ENCODE measurements at places on chromosomes 13 and 19. TPM values are rescaled to one million over a fixed set of nuclear protein-coding genes. Genes with fewer than 3 reads are reported as not detected.

The PABPC3 gene
- total RNA-seq = not detected

The DMKN gene
- 40.7 TPM for total RNA-seq

The MATK gene
- 29.3 TPM for total RNA-seq

The HAUS8 gene
- 6.0 TPM for total RNA-seq

The LATS2 gene
- 30.0 TPM for total RNA-seq

The RNF17 gene
- 0.32 TPM for total RNA-seq

The MIA gene
- not detected for total RNA-seq

The SETDB2 gene
- total RNA-seq = 6.4 TPM

The P2RY11 gene
- 5.6 TPM for total RNA-seq

The TGFBR3L gene
- not detected for total RNA-seq

The ZSCAN22 gene
- total RNA-seq = 3.5 TPM

The NXNL1 gene
- not detected for total RNA-seq

The COL4A1 gene
- 923 TPM for total RNA-seq

The KCNN1 gene
- total RNA-seq = 0.88 TPM

The NCCRP1 gene
- not detected for total RNA-seq

The GPR180 gene
- 5.3 TPM for total RNA-seq

The CLEC4M gene
- 0.56 TPM for total RNA-seq

The RXFP2 gene
- not detected for total RNA-seq

The NALCN gene
- 0.32 TPM for total RNA-seq

The METTL21C gene
- not detected for total RNA-seq

The TUBA3C gene
- not detected for total RNA-seq

The FFAR2 gene
- 4.4 TPM for total RNA-seq

The ELSPBP1 gene
- total RNA-seq = not detected

The SHISA2 gene
- 1.4 TPM for total RNA-seq

The APOC1 gene
- 121 TPM for total RNA-seq

The ZNF486 gene
- total RNA-seq = 6.1 TPM

The DCT gene
- total RNA-seq = not detected

The FFAR3 gene
- 2.9 TPM for total RNA-seq

The URAD gene
- total RNA-seq = not detected

The SCEL gene
- 5.5 TPM for total RNA-seq

The FSD1 gene
- not detected for total RNA-seq

The CEACAM8 gene
- total RNA-seq = not detected

The NEK5 gene
- 0.32 TPM for total RNA-seq

The DHDH gene
- not detected for total RNA-seq

The ACER1 gene
- total RNA-seq = not detected

The LIM2 gene
- total RNA-seq = not detected

The KLK5 gene
- 12.2 TPM for total RNA-seq

The TEKTIP1 gene
- total RNA-seq = not detected

The CPAMD8 gene
- total RNA-seq = 39.6 TPM

The ZNF490 gene
- 4.4 TPM for total RNA-seq

The KCTD12 gene
- 214 TPM for total RNA-seq

The ZNF497 gene
- 1.3 TPM for total RNA-seq

The ZNF534 gene
- total RNA-seq = not detected

The TRAPPC2B gene
- 18.3 TPM for total RNA-seq

The IL4I1 gene
- total RNA-seq = 0.56 TPM

The C5AR2 gene
- total RNA-seq = 10.4 TPM

The SIGLEC5 gene
- not detected for total RNA-seq

The MTIF3 gene
- 48.5 TPM for total RNA-seq

The COMP gene
- total RNA-seq = 1.1 TPM
